ENCODE measurements at places on chromosomes 3 and 15.

DNA sequence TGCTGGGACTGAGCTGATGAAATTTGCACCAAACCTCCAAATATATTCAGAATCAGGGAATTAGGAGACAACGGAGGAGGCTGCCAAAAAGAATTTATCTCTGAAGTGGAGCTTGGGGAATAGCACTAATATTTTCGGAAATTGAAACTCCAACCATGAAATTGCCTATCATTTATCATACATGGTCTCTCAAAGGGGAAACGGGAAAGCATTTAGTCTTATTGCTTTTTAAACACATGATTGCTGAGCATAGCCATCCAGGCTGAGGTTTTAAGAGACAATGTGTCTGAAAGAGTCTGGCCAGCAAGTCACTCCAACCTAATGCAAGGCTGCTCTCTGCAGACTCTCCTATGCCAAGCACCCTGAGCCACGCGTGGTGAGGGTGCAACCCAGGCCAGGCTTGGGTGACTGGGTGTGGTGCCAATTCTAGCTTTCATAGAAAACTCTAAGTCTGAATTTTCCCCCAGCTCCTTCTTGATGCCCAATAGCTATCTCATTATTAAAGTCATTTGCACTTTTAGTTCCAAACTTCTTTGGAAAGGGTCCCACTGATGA lies 200.2 kb downstream of the RPLP1 start:
- DNase-seq = no peak

DNA sequence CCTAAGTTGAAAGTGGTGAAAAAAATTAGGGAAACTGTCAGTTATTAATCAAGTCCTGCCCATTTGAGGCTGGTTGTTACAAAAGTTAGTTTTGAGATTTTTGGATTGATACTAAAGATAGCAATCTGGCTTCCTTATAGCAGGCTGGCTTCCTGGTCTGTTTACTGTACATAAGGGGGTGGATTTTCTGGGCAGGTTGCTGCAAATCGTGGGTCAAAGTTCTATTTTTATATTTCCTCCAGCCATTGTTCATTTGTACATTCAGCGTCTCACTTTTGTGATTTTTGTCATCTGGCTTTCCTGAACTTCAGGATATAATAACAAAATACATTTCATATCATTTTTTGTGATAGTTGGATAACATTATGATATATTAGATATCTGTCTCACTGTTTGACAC lies 49.5 kb downstream of the CLDN1 start:
- DNase-seq = no peak

GRCh38 chr3:71103430-71103921 lies 480.1 kb downstream of the FOXP1 start:
- DNase-seq = no peak

DNA sequence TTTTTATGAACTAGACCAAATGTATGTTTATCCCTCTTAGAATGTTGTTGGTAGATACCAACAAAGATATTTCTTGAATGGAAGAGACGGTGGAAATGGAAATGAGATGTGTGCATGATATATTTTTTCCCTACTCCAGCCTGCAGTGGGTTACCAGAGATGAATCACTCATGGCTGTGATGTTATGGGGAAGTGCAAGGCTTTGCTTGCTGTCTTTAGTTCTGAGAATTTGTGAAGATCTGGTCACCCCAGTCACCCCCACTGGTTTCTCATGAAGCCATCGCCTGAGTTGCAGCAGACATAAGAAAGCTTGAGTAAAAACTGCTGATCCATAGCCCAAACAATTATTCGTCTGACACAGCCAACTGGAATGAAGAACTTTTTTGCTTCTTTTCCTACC lies 78.1 kb upstream of the EOMES start:
- DNase-seq = peak; percentile 13

DNA sequence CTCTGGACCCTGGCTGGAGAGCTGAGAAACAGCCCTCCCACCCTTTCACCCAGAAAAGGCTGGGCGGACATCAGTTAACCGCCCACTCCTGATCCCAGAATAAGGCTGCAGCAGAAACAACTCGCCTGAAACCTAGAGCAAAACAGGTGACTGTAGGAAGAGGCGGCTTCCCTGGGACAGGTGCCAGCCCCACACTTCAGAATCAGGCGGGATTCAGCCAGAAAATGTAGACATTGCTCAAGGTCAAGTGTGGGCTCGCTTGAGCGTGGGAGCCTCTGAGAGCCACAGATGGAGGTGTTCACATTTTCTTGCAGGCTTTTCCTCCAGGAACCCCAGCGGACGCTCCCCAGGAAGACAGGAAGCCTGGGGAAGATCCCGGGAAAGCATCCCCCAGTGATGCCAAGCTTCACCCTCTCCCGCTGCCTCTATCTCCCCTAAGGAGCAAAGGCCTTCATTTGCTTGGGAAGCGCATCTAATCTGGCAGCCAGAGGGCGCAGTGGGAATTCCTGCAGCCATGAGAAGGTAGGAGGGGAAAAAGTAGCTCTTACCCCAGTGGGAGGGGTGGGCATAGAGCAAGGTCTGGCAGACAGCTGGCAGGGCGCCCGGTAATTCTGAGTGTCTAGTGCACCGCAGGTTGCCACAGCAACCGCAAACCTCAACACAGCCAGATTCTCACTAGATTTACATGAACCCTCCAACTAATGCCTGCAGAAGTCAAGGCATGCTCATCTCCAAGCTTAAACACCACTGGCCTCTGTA lies 77.7 kb downstream of the OCA2 start:
- DNase-seq = peak; percentile 12

DNA sequence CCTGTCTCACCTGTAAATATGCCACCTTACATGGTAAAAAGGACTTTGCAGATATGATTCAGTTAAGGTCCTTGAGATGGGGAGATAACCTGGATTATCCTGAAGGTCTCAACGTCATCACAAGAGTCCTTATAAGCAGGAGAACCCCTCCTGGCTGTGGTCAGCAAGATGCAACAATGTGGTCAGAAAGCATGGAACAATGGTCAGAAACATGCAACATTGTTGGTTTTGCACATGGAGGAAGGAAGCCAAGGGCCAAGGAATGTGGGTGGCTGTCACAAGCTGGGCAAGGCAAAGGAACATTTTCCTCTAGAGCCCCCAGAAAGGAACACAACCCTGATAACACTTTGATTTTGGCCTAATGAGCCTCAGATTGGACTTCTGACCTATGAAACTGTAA lies 9.4 kb upstream of the SUMF1 start:
- DNase-seq = no peak

DNA sequence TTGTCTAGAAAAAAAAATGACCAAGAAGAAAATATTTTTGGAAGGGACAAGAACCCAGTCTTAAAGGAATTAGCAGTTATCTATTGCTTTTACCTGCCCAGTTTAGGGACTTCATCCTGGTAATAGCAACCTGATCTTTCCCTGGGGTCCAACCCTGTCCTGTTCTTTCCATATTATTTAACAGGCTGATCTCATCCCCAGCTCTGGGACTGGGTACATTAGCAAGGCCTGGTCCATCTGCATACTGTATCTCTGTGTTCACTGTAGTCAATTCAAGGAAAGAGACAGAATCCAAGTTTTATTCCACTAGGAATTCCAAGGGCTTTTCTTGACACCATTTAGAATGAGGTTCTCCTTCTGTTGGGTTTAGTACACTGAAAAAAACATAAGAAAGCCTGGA lies 191.7 kb upstream of the GADL1 start:
- no peak for DNase-seq

DNA sequence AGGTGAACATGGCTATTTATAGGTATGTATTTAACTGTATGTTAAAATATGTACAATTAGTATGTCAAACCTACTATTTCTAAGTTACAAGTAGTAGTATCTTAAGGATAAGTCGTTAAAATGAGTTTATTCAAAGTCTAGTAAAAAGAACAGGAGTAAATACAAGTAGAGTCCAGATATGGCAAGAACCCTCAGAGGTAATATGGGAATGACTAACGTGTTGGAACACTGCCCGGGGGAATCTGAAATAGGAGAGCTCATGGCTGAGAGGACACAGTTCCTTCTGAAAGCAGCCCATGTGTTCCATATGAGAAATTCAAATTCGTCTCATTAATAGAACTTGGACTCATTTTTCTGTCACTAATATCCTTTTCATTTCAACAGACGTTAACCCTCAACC lies 158.8 kb downstream of the CLSTN2 start:
- DNase-seq = no peak

DNA sequence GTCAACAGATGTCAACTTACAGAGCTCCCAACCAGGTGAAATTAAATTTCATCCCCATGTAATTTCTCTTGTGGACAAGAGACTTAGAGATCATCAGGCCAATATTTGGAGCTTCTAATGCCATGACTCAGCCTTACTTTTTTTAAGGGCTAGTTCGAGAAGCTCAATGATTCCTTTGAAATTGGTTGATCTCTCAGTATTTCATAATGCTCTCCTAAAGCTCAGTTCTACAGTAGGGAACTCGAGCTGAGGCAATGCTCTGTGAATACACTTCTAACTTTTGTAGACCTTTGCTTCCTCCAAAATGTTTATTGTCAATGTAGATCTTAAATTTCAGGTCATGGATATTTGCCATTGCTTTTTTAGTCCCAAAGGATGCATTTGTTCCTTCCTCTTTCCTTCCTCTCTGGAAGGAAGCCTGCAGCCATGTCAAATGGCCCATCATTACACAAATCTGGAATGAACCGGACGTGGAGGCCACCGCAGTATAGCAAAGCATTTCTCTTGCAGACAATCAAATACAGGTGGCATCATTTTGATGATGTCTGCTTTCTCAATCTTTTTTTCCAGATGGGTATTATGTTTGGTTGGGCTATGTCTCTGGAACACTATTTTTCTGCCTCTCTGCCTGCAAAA lies 28.3 kb downstream of the STARD5 start:
- no peak for DNase-seq

DNA sequence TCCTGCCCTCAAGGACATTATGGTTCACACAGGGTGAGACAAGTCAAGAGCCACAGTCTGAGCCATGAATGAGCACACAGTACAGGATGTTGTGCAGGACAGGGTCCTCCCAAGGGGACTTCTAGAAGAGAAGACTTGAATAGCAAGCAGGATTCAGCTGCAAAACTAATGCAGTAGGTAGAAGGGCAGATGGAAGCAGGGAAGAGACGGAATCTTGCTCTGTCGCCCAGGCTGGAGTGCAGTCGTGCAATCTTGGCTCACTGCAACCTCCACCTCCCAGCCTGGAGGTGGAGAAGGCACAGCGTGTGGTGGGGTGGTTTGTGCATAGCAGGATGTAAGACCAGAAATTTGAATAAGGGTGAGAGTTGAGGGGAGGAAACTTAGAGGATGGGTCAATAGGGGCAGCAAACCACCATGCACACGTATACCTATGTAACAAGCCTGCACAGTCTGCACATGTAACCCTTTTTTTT lies 8.0 kb downstream of the BCL2L10 start:
- DNase-seq = no peak

DNA sequence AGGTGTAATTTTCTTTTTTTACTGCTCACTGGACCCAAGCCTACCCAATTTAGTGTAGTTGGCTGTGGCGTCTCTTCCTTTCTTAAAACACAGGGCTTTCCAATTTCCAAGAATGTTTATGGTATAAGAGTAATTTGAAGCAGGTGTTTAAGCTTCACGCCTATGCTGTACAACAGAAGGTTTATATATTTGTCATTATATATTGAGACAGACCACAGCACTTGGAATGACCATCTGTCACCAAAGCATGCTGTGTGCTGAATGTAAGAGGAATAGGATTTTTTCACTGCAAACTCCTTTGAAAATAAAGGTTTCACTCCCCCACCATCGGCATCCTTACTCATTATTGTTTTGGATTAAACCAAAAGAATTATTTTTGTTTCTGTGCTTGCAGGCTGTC lies 325.7 kb downstream of the OTOL1 start:
- DNase-seq = no peak

DNA sequence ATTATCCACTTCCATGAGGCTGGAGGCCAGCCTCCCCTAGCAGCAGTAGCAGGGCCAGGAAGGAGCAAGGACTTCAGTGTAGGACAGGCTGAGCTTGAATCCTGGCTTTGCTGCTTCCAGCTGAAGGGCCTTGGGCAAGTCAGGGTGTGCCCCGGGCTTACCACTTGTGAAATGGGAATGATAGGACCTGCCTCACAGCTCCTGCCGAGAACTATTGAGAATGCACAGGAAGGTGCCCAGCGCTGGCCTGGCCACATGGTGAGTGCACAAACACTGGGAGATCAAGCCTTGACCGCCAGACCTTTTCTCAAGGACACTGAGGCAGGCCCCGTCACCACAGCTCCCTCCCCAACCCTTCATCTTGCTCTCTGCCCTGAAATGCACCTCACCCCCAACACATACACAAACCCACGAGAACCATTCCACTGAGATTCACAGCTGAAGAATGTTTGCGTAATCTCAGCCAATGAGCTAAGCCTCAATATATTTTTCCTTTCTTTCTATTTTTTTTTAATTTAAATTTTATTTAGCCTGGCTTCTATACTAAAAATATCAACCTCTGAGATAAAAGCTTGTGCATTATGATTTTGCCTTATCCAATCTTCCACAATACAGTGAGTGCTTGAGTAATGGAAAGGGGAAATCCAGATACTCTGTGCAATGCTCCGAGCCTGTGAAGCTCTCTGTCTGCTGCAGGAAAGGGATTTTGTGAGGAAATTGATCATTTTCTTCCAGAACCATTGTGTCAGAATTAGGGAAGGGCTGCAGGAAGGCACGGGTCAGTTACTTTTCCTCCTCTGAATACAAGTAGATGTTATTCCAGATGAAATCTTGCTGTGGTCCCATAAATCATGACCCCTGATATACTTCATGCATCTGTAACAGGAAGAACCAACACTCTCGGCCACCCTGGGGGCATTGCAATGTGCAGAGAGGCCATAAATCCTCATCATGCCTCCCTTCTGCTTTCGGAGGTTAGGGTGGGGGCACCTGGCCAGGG lies 193.9 kb downstream of the TLE3 start:
- DNase-seq = no peak

- DNase-seq = no peak
Measured at GRCh38 chr15:49044002-49044401, 2.2 kb downstream of the SECISBP2L start.

DNA sequence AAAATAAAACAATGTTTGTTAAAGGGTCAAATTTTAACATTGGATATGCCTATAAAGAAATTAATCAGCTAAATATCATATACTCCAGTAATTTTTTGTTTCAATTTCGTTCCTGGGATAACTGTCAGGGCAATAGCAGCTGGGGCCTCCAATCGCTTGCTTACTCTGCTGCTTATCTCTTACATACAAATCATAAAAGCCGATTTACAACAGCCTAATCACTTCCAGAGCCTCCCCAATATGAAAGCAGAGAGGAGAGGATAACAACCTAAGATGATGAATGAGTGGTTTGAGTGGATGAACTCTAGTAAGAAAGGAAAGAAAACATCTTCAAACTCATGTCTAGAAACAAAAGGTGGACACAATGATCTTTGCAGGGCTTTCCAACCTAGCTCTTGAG lies 80.7 kb upstream of the PSMD6 start:
- DNase-seq = no peak

DNA sequence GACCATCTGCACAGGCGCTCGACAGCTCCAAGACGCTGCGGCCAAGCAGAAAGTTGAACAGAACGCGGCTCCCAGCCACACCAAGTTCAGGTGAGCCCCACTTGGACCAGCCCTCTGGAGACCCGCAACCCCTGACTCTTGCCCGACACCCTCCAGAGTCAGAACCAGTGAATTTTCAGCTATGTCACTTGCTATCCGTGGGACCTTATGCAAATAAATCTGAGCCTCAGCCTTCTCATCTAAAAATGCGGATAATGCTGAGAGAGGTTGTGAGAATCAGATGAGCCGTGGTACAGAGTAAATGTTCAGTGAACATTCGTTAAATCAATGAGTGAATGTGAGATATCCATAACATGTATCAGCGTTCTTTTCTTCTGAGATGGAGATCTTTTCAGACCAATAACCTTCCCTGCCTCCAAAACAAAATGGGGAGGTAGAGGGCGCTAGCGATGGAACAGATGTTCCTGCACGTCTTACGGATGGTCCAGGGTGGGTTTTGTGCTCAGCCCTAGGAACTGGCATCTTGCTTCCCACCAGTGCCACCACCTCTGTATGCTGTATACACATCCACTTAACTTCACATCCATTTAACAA lies 524 bp downstream of the MRPS11 start:
- no peak for DNase-seq
